ENCODE measurements at places on chromosomes 2 and 18.

DNA sequence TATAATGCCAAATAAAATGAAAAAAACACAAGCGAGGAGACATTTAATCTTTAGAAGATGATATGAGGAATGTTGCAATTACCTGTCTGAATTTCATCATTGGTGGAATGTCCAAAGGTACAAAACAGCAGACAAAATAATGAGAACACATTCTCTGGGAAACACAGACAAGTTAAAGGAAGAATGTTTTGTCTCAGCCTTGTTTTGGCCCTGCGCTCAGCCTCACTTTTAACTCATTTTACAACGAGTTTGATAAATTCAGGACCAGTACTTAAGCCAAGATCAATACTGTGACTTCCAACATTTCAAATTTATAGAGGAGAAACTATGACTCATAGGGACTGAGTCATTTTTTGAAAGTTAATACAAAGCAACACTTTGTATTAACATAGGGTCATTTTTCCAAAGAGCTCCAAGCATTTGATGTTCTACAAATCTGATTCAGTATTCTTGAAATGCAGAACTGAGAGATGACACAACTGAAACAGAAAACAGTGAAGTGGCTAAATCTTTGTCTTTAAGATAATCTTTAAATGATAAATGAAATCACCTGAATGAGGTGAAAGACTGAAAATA lies 833.2 kb upstream of the CHAC2 start:
- no peak for DNase-seq

GRCh38 chr2:25867396-25868003 lies 10.8 kb downstream of the ASXL2 start:
- no peak for DNase-seq

DNA sequence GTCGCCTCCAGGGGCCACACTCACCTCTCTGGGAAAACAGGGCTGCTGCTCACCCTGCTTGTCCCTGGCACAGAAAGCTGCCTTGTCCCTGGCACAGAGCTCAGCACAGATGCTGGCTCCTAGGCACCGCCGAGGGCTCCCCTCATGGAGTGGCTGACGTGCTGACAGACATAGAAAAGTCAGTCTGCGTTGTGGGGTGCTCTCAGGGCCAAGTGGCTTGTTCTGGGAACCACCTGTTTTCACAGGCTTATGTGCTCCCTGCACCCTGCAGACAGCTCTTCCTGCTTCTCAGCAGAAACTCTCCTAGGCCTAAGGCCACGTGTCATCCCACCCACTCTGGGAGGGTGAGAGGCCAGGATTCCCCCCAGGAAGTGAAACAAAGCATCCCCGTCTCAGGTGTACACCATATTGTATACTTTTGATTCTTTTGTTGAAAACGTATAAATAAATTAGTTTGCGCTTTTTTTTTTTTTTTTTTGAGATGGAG lies 84.7 kb upstream of the TMEM200C start:
- no peak for DNase-seq

GRCh38 chr2:231642631-231643494 lies 50.2 kb downstream of the TEX44 start:
- DNase-seq = peak; percentile 61

- DNase-seq = no peak
These were observed 318 bp downstream of the TYW5 start for GRCh38 chr2:199955007-199955338.

DNA sequence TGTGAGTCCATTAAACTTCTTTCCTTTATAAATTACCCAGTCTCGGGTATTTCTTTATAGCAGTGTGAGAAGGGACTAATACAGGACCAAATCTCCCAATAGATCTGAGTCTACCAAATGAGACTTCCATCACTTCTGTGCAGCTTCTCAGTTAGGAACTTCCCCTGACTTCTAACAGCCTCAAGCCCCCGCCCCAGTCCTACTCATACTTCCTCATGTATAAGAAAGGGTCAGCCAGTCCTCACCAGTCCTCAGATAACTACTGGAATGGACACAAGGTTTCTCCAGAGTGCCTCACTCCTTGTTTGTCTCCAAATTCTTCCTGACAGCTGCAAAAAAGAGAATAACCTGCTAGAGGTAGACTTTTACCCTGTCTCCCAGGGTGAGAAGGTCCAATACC lies 19.5 kb downstream of the TTC32 start:
- DNase-seq = no peak

DNA sequence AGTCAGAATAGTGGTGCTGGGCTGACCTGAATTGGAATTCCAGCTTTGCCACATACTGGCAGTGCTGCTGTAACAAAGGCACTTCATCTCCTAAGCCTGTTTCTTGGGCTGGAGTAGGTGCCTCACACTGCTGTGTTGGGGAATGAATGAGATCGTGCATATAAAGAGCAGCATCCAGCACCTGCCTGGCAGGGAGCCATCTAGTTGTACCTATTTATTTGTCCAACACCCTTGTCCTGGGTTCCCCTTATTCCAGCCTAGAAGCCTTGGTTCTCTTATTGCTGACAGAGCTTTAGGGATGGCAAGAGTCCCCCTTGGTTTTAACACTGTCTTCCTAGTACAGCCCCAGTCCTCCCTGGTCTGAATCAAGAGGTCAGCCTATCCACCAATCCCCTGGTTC lies 275.3 kb upstream of the RAB12 start:
- no peak for DNase-seq

GRCh38 chr18:80010551-80010906 lies 22.2 kb upstream of the TXNL4A start:
- DNase-seq = no peak

DNA sequence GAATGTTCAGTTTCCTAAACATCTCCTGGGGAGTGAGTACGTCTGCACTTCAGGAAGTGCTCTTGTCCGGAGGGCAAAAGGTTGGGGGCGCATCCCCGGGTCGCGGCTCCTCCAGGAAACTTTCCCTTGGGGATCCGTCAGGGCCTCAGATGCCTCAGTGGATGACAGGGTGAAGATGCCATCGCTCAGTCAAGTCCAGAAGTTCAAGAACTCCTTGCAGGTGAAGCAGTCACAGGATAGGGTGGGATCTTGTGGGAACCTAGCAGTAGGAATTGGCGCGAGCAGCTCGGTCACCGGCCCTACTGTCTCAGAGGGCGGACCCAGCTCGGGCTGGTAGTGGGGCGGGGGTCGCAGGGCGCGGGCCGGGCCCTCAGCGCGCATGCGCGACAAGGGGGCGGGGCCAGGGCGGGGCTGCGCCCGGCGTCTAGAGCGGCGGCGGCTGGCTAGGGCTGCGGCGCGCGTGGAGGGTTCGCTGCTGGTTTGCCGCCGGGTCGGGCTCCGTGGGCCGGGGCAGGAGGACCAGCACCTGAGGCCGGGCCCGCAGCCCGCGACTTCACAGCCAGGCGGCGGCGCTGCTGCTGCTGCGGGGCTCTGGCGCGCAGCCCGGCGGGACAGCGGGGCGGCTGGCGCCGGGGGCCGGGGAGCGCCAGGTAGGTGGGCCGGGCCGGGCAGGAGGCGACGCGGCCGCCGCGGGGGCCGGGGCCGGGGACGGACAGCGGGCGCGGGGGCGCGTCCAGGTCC lies at the start of gene INPP4A:
TSS of gene INPP4A (plus strand) at position 423 of the 741 bp plus-strand sequence. CDS start 75,191 bp downstream, outside the sequence.
- peak; percentile 85 for DNase-seq

Data from CD4-positive, alpha-beta T cell treated with Interleukin-12 subunit alpha and Interleukin-12 subunit beta, for 1 hour (primary cell).